ENCODE measurements at places on chromosomes 6 and 20.

- DNase-seq = no peak
These were observed 458.7 kb downstream of the RNF144B start for GRCh38 chr6:18845896-18846295.

DNA sequence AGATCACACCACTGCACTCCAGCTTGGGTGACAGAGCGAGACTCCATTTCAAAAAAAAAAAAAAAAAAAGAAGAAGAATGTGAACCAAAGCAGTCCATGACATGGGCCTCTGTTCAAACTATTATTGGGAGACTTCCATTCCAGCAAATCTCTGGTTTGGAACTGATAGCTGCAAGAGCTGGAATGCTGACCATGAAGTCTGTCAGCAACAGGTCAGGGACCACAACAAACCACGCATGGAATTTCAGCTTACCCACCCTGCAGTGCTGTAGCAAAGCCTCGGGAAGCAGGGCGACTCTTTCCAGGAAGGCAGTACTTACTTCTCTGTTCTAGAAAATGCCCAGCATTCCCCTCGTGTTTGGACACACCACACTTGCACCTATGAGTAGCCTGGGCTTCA is 34.1 kb upstream of the TBC1D7 start:
- no peak for DNase-seq

GRCh38 chr20:10357061-10357708 is 76.8 kb downstream of the MKKS start:
- no peak for DNase-seq

- no peak for DNase-seq
These were observed 25.5 kb upstream of the MANEA start for GRCh38 chr6:95551678-95552324.

DNA sequence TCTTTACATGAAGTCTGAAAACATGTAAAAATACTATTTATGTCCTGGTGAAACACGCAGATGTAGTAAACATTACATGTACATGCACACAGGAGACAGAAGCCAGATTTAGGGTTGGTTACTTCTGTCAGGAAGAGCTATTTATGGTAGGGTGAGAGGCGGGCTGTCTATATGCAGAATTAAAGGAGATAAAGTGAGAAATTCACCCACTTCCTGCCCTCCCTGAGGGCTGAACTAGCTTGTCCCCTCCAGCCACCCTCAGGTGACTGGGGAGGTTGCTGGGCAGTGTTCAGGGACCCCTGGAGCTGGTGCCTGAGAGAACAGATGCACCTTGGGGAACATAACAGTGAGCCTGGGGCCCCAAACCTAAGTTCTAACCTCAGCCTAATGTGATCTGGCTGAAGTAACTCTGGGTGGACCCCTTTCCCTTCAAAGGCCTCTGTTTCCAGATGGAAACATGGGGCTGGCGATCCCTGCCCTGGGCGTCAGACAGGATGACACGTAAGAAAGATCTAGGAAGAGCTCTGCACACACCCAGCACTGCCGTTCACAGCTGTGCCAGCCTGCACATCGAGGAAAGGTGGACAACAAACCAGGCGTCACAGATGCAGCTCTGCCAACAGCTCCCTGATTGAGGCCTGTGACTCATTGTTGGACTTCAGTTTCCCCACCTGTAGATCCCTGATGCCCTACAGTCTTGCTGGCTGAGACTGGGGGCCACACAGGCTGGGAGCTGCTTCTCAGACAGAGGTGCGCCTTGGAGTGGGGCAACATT is 1.3 kb downstream of the PI16 start:
- DNase-seq = no peak

DNA sequence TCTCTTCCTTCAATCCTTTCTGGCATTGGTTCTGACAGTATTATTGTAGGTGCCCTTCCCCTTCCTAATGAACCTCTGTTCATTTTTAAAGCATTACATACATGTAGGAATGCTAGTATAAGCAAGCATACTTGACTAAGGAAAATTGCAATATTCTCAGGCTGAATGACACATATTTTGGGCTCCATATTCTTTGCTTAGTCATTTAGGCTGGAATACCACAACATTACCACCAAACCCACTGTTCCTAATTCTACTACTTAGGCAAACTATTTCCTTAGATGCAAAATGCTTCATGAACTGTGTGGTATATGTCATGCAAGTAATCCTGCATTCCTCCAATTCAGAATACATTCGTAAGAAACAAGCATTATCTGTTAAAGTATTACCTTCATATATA is 113.9 kb downstream of the PRDM1 start:
- DNase-seq = no peak

GRCh38 chr6:31490115-31490873 is 7.7 kb upstream of the MICB start:
- no peak for DNase-seq

GRCh38 chr6:63677282-63677681 is 41.7 kb downstream of the PHF3 start:
- no peak for DNase-seq

GRCh38 chr6:31203345-31203979 is 33.0 kb upstream of the POU5F1 start:
- DNase-seq = peak; percentile 81

- no peak for DNase-seq
These were observed 110.0 kb downstream of the PHACTR1 start for GRCh38 chr6:12826584-12826983.

- no peak for DNase-seq
These were observed 27.8 kb upstream of the CRIP3 start for GRCh38 chr6:43336382-43336781.

DNA sequence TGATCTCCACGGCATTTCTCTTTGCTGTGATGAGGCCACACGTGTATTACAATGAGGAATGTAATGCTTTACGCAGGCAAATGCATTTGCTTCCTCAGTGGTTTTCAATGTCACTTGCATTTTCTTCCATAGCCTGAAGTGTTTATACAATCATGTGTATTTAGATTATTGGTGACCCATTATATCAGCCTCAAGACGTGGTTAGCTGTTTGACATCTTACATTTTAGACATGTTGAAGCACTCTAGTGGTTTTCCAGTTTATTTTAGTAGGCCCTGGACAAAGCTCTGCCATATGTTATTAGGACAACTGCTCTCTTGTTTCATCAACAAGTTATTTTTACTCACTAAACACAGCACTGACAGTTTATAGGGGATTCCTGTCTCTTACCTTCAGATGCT is 200.4 kb downstream of the UTRN start:
- no peak for DNase-seq

- DNase-seq = no peak
These were observed 90.3 kb downstream of the FHL5 start for GRCh38 chr6:96653181-96653580.

GRCh38 chr20:16257813-16258430 is 315.3 kb downstream of the KIF16B start:
- DNase-seq = no peak

GRCh38 chr20:64095455-64095854 is 11.3 kb upstream of the LKAAEAR1 start:
- DNase-seq = no peak

- no peak for DNase-seq
These were observed 289.8 kb upstream of the PREP start for GRCh38 chr6:105692613-105693215.

DNA sequence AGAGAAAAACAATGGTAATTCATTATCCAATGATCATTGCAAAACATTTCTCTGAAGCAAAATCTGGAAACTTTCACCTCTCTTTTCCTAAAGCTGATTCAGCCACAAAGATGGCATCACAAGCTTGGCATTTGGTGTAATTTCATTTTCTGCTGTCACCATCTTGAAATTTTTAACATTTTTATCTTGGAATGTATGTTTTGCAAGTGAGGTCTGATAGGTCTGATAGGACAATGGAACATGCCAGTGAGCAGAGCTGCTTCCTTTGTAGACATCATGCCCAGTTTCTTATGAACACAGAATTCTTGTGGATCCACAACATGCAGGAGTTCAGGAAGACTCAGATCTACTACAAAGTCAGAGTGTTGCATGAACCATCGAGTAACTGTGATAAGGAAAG is 969.6 kb downstream of the EYS start:
- no peak for DNase-seq

GRCh38 chr6:34912715-34913464 is 23.8 kb downstream of the ANKS1A start:
- no peak for DNase-seq

- DNase-seq = no peak
These were observed 1.2 kb upstream of the CLDN20 start for GRCh38 chr6:155262655-155263054.

GRCh38 chr6:20949138-20949537 is 414.9 kb downstream of the CDKAL1 start:
- DNase-seq = no peak

- no peak for DNase-seq
These were observed 155.4 kb upstream of the PLCB4 start for GRCh38 chr20:8913456-8913855.

- DNase-seq = no peak
These were observed 35.0 kb downstream of the ADGRG6 start for GRCh38 chr6:142336787-142337186.

- no peak for DNase-seq
These were observed 15.6 kb upstream of the SNRPB2 start for GRCh38 chr20:16714242-16714641.

GRCh38 chr6:104580452-104580851 is 279.3 kb downstream of the HACE1 start:
- DNase-seq = no peak

GRCh38 chr20:878511-879307 is 37.4 kb downstream of the ANGPT4 start:
- DNase-seq = no peak

DNA sequence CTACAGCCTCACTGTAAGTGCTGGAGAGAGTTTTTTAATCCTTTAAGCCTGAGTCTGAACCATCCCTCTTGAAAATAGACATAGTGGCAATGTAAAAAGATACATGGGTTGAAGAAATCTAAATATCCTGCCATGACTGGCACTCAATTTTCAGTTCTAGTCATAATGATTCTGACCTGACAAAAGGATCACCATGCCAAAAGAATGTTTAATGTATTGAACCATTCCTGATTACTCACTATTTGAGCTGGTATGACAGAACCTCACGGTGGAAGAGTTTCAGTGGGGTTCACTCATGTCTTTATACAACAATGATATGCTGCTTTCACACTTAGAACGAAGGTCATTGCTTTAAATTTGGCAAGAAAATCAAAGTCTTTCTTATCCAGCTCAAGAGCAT is 93.4 kb downstream of the HIVEP2 start:
- DNase-seq = no peak

DNA sequence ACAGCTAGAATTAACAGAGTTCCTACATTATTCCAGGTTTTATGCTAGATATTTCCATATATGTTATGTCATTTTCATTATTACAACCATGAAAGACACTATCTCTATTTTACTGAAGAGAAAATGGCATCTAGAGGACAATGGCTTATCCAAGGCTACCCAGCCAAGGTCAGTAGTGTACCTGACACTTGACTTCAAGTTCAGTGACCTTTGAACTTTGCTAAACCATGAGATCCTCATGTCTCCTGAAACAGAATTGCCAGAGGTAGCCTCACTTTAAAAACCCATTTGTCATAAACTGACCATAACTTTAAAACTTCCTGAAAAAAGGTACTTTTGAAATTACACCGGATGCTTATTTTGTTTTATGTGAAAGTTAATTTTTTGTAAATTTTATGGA is 14.4 kb downstream of the NAPB start:
- no peak for DNase-seq

- DNase-seq = no peak
These were observed 21.7 kb downstream of the CST7 start for GRCh38 chr20:24970754-24971153.

Data from stimulated activated CD4-positive, alpha-beta T cell treated with anti-CD3 and anti-CD28 coated beads, Interleukin-4, amount 100 ng/mL, for 4 hours (primary cell).